ENCODE measurements at places on chromosomes 13 and 19.

DNA sequence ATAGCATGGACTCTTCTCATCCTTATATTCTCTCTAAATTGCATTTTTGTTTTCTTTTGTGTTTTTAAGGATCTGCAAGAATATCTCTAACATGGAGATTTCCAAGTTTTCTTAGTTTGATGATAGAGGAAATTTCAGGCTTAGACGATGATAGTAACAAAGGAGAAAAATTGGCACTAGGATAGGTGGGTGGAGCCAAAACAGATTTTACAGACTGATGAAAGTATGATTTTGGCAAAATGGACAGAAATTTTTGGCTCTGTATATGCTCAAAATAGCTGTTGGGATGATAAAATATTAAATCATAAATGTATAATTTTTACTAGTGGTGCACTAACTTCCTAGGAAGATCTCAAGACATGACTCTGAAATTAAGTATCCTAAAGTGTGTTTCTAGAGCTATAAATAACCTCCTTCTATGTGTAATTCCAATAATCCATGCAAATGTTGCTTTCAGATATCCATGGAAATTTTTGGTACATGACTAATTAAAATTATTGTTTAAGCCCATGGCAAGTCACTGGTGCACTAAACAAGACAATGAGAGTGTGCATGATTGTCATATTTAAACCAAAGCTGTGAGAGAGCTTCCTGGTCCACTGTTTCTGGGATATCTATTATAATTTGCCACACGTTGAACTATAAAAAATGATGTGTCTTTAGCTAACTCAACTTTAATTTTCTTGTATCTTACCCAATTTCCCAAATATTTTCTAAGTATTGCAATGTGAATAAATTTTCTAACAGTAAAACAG lies 55.8 kb upstream of the NBEA start:
- DNase-seq: no peak

- DNase-seq: no peak
These were observed 28.6 kb upstream of the HTR2A start for GRCh38 chr13:46925486-46925885.

- no peak for DNase-seq
These were observed 27.4 kb upstream of the CEBPA start for GRCh38 chr19:33329736-33330135.

DNA sequence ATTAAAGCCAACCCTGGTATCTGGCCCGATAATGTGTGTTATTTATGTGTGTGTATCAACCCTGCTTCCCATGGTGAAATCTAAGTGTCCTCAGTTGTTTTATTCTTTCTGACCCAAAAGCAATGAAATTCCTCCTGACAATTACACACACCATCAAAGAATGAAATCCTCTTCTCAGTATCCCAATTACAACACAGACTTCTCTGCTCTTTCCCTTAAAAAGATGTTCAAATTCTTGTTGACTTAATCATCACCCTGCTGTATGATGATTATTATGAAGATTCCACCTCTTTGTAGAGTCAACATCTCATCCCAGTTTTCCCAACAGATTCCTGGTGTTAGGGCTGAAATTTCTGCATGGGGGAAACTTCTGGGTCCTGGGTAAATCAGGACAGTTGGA lies 8.9 kb upstream of the TRPC4 start:
- DNase-seq: no peak

DNA sequence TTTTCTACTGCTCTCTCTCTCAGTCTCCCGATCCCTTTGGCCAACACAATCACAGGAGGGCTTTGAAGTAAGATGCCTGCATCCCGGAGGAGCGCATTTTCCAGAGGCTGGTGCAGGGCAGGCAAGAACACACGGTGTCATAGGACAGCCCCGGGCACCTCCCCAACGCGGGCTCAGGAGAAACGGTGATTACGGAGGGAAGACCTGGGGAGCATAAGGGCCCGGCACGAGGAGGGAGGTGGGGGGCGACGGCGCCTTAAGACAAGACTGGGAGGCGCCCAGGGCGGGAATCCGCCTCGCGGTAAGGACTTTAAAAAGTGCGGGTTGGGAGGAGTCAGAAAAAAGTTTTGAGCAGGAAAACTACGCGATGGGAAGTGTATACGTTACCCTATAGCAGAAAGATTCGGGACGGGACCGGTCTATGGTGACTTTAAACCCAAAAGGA lies 18.7 kb upstream of the ZNF888 start:
- DNase-seq: peak; percentile 7

DNA sequence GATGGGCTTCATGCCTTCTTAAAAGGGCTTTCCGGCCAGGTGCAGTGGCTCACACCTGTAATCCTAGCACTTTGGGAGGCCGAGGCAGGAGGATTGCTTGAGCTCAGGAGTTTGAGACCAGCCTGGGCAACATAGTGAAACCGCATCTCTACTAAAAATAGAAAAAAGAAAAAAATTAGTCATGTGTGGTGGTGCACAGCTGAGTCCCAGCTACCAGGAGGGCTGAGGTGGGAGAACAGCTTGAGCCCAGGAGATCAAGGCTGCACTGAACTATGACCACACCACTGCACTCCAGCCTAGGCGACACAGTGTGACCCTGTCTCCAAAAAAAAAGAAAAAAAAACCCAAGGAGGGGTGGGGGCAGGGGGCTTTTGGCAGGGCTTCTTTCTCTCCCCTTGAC lies 7.2 kb downstream of the CARS2 start:
- no peak for DNase-seq

GRCh38 chr19:15108145-15108844 lies 1.1 kb downstream of the SYDE1 start:
- no peak for DNase-seq
